Effector CD4-positive, alpha-beta T cell (primary cell): ENCODE measurements at places on chromosomes 16 and 17.
A peak's percentile ranks its signal among the peaks of the same experiment; 100 is the strongest.

DNA sequence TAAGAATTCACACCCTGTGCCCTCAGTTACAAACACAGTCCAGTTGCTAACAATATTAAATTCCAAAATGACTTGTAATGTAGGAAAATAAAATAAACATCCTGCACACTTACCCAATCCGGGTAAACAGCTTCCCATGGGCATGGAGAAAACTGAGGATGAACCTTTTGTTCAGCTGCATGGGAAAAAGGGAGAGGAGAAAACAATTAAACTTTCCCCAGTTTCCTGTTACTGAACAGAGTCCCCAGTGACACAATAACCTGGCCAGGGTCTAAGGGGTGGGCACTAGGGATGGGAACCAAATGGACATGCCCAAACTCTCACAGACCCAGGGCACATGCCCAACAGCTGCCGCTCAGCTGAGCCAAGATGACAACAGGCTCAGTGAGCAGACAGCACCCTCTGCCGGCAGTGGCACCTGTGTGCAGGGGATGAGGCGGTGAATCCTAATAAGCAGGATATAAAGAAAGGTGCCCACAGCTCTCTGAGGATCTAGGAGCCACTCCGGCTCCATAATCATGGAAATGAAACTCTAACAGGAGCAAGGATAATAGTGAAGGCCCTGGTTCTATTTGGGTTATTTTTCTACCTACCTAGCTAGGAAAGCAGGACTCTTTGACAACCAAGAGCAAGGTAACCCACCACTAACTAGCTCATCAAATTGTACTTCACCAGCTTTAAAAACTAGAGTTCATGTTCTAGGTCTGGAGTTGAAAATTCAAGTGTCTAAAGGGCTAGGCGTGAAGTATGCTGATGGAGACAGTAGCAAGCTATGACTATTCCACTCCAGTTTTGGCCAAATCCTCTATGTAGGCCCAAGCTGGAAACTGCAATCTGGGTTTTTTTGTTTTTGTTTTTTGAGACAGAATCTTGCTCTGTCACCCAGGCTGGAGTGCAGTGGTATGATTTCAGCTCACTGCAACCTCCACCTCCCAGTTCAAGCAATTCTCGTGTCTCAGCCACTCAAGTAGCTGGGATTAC is 58.8 kb downstream of the SMG6 start:
- DNase-seq = peak; percentile 78

GRCh38 chr16:11386054-11386680 is 40.9 kb downstream of the RMI2 start:
- DNase-seq = no peak

DNA sequence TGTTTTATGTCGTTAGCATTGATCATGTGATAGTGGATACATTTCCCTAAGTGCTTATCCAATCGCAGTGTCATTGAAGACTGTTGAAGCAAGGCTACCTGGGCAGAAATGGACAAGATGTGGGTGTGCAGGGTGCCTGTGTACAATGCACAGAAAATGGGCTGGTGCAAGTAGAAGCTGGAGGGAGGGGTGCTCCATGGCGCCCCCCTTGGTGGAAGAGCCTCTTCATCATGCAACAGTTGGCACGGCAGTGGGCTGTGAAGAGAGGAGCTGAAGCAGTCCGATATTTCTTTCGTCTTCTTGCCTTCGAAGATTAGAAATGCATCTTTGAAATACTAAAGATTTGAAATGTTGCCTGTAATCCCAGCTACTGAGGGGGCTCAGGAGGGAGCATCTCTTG is 100.5 kb downstream of the PLCG2 start:
- no peak for DNase-seq

DNA sequence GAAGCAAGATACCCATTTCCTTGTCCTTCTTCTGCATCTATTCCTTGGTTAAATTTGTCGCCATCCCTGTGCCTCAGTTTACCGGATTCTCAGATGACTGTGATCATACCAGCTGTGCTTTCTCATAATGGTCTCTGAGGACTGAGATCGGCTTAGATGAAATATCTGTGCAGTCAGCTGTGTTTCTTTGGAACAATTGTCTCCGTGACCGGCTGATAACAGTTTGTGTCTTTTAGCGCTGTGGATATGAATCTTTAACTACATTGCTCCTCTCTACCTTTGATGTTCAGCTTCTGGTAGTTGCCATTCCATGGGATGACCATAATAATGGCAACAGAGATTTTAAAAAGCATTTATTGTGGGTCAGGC is 473 bp downstream of the FTO start:
- no peak for DNase-seq

DNA sequence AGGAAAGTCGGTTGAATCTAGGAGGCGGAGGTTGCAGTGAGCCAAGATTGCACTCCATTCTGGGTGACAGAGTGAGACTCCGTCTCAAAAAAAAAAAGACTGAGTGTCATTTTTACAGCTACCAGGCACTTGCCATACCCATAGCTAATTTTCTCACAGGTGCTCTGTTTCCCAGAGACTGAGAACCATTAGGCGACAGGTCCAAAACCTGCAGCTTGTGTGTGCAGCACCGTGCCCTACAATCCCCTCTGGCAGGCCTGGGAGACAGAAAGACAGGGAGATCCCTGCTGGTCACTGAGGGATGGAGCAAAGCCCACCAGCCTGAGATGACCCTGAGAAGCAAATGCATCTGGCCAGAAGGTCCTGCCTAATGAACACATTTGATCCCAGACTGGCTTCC is 2.7 kb downstream of the TFAP4 start:
- no peak for DNase-seq

DNA sequence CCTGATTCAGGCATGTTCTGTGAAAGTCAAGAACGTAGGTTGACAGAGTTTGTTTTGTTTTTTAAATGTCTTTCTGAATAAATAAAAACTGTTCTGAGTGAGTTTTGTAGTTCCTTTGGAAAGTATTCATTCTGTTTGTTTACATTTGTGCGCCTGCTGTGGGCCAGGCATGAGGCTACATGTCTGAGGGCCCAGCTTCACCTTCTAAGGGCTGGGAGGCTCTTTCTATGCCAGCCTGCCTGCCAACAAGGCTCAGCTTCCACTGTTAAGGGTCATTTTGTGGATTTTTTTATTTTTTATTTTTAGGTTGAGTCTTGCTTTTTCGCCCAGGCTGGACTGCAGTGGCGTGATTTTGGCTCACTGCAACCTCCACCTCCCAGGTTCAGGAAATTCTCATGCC is 6.1 kb downstream of the WWOX start:
- no peak for DNase-seq

DNA sequence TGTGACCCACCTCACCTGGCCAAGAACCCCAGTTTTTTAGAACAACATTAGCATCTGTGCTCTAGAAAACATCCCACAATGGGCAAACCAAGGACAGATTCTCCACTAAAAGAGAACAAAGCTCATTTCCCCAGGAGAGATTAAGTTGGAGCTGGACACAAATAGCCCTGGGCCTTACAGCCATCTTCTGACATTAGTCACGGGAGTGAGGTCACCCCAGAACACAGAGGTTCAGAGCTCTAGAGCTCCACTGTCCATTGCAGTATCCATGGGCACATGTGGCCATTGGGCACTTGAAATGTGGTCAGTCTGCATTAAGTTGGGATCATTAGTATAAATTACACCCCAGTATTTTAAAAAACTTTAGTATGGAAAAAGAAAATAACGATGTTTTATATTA is 47.6 kb upstream of the RBBP6 start:
- DNase-seq = no peak

DNA sequence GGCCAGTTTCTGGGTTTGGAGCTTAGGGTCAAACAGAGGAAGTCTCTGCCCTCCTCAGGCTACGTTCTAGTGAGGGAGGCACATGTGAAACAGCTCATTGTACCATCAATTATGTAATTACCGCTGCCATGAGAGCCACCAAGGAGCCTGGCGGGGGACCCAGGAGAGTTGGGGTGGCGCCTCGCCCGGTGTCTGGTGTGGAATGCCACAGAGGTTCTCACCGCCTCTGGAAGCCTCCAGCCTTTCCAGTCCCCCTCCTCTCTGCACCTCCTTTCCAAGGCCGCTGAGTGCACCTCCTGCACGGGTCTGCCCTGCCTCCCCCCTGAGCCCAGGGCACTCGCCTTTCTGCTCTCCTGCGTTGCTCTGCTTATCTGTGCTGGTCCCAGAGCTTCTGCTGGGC is 51.4 kb downstream of the SREBF1 start:
- no peak for DNase-seq

GRCh38 chr17:78040440-78041385 is 82.2 kb downstream of the TNRC6C start:
- peak; percentile 14 for DNase-seq

GRCh38 chr16:20307791-20308190 is 19.5 kb downstream of the GP2 start:
- no peak for DNase-seq

- DNase-seq = no peak
These were observed at the start of gene ADAM11 for GRCh38 chr17:44758414-44759085. Gene ADAM11 (plus strand): TSS chr17:44758988. CDS start chr17:44759200, 212 bp downstream.

- no peak for DNase-seq
These were observed 12.2 kb upstream of the RPH3AL start for GRCh38 chr17:364766-365165.

GRCh38 chr17:79695293-79695790 is 35.4 kb upstream of the ENPP7 start:
- no peak for DNase-seq
